ENCODE measurements at places on chromosomes 1 and 21.

DNA sequence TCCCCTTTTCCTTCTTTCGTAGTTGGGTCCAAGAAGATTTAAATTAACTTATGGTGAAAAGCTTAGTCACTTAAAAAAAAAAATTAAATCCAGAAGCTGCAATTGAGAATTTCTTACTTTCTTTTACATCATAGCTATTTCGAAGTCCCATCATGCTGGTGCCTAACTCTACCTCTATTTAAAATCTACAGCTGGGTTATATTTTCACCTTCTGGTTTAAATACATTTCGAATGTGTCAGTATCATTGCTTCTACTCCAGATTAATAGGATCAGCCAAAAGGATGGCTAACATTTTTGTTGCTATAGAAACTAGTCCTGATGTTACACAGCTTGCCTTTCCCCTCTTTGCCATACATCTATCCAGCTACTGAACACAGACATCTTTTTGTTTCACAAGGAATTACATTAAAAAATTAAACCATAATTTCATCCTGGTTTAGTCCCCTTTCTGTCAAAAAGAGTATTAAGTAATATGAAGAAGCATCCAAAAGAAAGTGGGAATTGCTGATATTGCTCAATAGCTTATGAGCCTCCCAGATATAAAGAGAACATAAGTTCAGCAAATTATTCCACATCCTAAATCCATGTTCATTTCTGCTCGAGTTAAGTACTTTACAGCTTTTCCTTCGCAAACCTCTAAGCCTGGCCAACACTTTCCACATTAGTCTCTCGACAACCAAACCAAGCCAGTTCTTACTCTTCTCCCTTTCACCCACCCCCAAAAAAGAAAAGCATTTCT is 396.7 kb upstream of the DAB1 start:
- DNase-seq: no peak

DNA sequence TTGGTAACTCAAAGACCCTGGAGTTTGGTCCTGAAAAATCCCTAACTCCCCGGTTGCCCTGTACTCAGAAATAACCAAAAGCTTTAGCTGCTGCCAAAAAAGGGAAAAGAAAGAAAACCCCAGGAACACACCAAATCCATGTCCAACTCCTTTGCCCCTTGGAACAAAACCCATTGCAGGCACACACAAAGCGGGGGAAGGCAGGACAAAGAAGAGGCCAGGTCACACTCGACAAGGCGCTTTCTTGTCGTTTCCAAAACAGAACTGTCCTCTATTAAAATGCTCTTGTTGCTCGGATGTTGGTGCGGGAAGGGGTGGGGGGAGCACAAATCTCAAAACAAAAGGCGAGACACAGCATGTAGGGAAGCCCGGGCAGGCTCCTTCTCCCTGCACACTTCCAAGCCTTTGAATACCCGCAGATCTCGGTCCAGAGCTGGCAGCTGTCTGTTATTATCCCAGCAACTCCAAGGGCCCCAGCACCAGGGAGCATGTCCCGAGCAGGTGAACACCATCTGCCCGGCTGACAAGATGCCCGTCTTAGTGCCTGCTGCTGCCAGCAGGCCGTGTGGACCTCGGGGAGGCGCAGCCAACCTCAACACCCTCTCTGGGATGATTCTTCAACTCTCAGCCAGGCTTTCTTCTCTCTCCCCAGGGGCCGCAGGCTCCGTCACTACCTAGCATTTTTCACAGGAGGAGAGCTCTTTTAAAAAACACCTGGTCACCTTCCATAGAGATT is 96.4 kb downstream of the SSBP3 start:
- DNase-seq: no peak

DNA sequence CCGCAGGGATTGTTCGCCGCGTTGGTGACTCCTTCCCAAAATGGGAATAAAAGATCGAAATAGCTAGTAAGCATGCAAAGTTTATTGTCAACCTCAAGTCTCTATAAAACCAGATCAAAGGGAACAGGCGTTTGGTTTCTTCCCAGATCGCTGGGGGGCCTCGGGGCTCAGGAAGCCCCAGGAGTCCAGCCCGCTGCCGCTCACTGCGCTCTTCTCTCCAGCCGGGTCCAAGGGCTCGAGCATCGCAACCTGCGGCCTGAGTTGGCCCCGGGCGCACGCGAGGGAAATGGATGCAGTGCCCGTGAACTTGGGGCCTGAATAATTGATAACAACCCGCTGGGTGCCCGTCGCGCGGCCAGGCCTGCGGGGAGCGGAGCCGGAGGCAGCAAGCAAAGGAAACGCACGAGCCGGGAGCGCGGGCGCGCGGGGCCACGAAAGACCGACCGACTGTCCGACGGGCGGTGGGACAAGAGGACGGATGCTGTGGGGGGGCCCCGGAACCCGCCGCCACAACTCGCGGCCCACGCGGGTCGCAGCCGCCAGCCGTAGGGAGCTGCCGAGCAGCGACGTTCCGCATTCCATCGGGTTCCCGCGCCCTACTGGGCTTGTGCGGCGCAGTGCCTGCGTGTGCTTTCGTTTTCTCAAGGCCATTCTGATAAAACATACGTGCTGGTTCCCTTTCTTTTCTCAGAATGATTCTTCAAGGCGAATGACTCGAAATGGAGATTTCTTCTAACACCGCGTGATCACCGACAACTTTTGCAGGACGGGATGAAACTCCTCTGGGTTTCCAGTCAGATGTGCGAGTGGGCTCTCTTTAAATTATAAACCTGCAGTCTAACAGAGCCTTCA is 14.0 kb upstream of the ALX3 start:
- DNase-seq: peak; percentile 81

DNA sequence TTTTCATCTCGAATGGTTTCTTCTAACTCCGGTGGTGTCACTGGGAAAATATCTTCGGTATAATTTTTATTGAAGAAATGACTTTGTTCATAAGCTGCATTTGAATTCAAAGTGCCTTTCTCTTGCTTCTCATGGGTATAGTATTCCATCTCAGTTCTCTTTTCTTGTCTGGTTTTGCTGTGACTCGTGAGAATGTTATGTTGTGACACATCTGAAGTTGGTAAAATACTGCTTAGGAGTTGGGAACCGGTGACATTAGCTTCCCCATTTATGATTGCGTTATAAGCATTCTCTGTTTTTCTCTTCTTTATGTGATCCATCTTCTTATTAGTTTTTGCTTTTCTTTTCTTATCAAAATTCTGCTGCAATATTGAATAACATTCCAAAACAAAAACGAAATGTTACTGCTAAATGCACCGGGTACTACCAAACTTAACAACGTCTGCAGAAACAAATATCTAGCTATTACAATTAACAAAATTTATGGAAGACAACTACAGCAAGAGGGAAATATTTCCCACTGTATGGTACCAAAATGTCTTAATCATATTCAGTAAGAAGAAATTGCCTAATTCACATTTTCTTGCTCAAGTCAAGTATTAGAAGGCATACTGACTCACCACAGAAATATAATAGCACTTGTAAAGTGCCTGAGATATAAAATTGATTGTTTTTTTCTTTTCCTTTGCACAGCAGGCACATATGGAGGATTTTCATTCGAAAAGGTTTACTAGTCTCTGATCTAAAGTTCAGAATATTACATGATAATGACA is 15.5 kb downstream of the LRIF1 start:
- DNase-seq: no peak

DNA sequence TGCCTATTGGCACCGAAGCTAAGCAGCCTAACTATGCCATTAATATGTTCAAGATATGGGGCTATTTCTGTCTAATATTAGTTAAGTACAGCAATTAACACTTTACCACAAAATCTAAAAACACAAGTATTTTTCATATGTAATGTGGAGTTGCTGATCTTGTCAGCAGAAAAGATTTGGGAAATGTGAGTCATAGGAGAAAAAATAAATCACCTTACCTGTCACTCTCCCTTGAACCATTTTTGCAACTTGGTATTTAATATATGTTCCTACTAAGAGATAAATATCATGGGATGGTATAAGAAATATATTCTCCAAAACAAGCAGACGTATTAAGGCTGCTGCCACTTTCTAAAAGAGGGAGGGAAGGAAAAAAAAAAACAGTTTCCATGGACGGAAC is 17.0 kb downstream of the NUP210L start:
- no peak for DNase-seq

DNA sequence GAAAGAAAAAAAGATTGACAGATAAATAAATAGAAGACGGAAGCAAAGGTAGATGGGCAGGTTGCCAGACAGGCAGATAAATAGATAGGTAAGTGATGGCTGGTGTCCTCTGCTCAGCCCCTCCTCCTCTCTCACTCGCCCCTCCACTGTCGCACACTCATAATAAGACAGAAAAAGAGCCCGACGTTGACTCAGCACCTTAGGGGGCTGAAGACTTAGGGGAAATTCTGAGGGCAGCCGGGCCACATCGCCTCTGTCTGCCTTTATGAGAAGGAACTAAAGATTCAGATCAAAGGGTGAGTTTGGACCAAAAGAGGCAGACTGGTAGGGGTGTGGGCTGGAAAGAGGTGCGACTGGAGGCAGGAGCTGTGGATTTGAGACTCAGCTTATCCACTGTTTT is 158.1 kb upstream of the IGSF21 start:
- DNase-seq: no peak

DNA sequence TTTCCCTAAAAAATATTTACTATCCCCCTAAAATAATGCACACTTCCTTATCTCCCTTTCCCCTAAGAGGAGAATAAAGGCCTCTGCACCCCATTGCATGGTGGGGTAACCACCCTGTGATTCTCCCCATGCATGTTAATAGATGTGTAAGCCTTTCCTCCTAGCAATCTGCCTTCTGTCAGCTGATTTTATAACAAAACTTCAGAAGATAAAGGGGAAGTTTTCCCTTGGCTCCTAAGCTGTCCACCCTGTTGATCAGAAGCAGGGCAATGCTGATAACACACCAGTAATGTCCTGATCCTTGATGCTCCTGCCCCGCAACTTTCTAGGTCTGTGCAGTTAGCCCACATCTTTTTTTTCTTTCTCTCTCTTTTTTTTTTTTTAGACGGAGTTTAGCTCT is 11.4 kb upstream of the RNF187 start:
- no peak for DNase-seq

DNA sequence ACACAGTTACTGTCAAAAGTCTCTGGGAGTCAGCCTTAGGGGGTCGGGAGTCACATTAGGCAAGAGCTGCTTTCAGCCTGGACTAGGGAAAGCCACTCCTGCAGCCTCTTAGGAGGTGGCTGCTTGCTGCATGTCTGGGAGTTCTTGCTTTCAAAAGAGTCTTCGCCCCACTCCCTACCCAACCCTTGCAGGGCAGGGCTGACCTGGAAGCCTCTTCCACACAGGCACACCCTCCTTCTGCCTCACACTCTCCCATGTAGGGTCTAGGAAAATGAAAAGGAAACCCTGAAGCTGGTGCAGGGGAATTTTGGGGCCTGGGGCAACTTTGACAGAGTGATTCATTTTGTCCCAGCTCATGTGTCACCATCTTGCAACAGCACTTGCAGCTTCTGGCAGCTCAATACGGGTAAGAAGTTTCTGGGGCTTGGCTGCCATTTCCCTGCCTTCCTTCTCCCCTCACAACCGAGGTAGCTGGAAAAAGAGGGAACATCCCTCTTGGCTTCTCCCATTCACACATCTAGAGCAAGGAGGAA is 37.3 kb downstream of the KCND3 start:
- DNase-seq: no peak

DNA sequence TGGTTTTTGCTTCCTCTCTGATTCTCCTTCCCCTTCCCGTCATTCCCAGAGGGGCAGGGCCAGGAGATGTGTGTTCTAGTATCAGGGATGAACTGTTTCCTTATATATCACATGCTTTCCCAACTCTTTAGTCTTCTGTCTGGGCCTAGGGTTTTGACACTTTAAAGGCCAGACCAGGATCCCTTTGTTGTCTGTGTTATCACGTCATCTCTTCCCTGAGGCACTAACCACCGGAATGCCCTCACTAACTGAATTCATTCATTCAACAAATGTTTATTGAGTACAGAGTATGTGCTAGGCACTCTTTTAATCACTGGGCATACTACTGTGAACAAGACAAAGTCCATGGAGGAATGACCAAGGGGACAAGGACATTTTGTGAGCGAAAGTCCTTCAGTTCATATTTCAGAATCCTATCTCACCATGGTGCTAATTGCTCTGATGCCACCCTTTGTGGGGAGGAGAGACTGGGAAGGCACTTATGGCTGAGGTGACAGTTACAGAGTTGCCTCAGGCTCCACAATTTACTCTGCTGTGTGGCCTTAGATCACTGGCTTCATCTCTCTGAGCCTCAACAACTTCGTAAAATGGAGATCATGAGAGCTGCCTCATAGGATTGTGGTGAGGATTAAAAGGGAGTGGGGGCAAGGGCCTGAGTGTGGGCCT is 12.0 kb upstream of the ZNF362 start:
- DNase-seq: no peak

DNA sequence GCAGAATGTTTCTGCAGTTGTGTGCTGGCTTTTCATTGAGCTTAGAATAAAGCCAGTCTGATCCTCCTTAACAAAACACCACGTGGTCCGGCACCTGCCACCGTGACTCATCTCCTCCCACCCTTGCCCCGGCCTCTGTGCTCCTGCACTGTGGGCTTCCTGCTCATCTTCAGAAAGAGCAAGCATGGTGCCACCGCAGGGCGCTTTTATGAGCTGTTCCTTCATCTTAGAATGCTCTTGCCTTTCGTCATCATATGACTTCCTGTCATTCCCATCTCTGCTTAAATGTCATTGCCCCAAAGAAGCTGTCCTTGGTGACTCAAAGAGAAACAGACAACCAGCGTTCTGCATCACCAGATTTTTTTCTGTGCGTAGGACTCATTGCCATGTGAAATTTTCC is 117.8 kb downstream of the HHAT start:
- DNase-seq: no peak

- DNase-seq: no peak
Measured at GRCh38 chr1:201525193-201525778, 13.6 kb upstream of the NAV1 start.

DNA sequence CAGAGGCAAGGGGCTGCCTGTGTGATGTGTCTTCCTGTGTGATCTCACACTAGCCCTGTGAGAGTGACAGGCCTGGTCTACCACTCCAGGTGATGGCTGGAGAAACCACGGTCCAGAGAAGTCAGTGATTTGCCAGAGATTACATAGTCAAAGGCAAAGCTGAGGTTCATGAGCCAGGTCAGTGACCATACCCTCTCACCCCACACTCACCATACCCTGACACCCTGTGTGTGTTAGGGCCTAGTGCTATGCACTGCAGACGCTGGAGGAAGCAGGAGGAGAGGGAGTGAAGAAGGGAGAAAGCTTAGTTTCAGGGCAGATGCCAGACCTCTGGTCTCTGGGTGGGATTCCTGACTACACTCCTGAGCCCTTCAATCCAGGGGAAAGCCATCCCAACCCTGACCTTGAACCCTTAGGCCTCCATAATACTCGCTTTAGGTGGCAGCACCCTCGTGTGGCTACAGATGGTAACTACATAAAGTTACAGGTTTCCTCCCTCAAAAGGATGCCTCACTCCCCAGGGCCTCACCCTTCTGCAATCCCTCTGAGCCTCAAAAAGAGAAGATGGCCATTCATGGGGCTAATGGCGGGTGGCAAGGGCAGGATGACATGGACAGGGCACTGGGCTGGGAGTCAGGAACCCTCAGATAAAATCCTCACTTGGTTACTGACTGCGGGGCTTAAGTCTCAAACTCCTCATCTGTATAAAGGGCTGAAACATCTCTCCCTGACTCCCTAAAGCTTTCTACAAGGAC is 20.8 kb upstream of the SDC3 start:
- DNase-seq: no peak

- DNase-seq: no peak
Measured at GRCh38 chr1:168405906-168406549, 125.4 kb downstream of the TBX19 start.

All from pancreas (tissue), 10 donors.